ENCODE measurements at places on chromosomes 13 and 19.
A peak's percentile ranks its signal among the peaks of the same experiment; 100 is the strongest.

GRCh38 chr13:79645569-79645968, 164.6 kb downstream of the NDFIP2 start:
- DNase-seq = no peak

GRCh38 chr13:112722433-112723263, 32.8 kb downstream of the ATP11A start:
- DNase-seq = no peak

GRCh38 chr19:49362929-49363267, 682 bp upstream of the TEAD2 start:
- peak; percentile 79 for DNase-seq

- no peak for DNase-seq
Observed at GRCh38 chr19:19588546-19588945, 29.9 kb downstream of the PBX4 start.

DNA sequence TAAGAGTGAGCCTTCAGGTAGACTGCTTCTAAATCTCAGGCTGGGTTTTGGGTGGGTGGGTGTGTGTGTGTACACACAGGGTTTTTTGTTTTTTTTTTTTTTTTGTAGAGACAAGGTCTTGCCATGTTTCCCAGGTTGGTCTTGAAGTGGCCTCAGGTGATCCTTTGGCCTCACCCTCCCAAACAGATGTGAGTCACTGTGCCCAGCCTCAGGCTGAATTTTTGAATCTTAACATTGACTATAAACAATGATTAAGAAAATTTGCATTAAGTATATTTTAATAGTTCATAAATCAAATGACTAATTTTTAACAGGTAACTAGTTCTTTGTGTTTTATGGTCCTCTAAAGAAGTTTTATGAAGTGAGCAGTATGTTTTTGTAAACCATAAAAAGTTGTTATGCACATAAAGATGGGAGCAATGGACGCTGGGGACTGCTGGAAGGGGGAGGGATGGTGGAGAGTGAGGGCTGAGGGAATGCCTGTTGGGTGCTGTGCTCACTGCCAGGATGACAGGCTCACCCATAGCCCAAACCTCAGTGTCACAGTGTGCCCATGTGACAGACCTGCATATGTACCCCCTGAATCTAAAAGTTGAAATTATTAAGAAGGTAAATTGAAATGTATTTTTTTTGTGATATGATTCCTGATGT, 60.2 kb downstream of the ZNF136 start:
- DNase-seq = no peak

DNA sequence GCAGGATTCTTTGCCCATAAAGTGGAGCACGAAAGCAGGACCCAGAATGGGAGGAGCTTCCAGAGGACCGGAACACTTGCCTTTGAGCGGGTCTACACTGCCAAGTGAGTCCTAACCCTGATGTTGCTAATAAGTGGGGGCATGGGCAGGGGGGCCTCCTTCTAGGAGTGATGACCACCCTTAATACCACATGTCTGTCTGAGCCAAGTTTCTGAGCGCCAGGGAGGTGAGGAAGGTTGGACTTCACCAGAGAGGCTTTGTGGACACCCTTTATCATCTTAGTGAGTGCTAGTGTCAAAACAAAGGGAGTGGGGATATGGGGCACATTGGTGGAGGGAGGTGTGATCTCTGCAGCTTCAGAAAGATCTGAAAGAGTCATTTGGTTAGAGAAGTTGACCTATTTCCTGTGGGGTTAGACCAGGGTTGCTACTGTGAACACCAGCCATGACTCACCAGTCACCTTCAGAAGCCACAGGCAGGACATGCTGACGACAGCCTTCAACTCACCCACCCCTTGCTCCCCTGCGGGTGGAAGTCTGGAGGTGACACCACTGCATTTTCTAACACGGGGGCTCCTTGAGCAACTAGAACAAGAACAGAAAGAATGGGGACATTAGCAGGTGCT, 8.8 kb downstream of the ALOX5AP start:
- no peak for DNase-seq

DNA sequence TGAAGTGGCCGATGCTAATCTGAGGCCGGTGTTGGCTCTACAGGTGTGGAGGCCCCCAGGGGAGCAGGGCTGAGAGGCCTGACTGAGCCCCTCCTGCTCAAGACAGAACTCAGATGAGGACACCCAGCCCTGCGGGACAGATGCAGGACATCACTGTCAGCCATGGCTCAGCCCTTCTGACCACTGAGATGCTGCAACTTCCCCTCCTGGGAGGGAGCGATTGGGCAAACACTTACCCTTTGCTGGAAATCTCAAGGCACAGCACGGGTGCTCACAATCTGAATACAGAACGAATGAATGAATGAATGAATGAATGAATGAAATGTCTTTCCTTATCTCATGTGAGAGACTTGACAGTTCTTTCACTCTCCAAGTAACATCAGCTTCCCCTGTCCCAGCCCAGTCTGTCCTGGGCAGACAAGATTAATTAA, 3.5 kb upstream of the SIGLEC7 start:
- no peak for DNase-seq

DNA sequence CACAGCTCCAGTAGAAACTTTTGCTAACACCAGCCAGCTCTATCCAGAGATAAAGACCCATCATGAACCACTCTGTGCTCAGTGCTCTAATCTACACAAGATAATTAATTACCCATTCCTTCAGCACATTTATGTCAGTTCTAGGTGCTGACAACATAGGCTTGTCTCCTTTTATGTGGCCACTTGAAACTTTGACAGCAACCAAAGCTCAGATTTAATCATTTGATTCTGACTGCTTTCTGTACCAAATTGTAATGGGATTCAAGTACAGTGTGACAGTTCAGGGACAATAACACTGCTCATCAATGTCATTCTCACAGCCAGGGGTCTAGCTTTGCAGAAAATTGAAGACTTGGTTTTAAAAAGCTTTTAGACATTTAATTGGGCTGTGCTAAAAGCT, 266.6 kb downstream of the KCTD12 start:
- no peak for DNase-seq

- DNase-seq = no peak
Observed at GRCh38 chr19:47661161-47661560, 52.1 kb upstream of the EHD2 start.

- DNase-seq = peak; percentile 47
Observed at GRCh38 chr13:23007426-23007825, 173.4 kb upstream of the SGCG start.

DNA sequence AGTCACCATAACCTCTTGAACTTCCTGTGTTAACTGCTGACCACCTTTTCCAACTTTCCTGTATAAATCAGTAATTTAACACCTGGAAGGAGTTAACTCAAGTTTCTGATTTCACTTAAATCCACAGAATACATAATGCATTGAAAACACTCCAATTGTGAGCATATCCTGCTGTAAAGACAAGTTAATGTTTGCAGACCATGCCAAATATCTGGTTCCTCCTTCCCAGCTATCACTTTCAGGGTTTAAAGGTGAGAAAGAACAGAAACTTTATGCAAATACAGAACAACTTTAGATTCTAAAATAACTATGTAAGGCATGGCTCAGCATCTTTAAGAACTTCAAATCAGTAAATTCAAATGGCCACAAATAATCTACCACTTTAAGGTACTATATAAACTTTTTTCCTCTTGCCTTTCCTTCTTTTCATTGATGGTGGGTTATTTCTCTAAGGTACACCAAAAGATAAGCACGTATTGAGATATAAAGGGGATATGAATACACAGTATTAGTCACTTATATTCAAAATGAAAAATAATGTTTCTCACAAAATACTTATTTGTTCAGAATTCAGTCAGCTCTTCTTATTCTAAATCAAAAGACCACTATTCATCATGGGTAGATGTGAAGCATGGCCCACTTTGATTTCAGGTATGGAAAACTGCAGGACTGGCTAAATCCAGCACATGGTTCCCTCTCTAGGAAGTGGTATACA, 6.6 kb upstream of the TPTE2 start:
- no peak for DNase-seq

- DNase-seq = no peak
Observed at GRCh38 chr19:17803264-17803896, 8.4 kb downstream of the B3GNT3 start.

DNA sequence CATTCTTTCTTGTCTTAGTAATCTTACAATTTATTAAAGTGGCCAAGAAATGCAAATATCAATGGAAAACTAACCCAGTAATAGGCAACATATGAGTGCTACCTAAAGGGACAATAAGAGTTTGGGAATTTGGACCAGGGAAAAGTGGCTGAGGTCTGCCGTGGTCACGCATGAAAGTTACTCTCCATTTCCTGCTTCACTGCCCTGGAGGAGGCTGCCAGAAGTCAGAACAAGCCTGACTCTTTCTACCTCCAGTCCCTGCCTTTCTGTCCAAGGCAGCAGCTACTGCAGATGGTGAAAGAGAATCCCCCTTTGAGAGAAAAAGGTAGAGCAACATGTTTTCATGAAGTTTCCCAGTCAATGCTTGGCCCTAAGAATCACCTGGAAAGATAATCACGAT, 201.1 kb upstream of the ARGLU1 start:
- no peak for DNase-seq

Data from left hindlimb (tissue), 1 donor.